Mammary epithelial cell (primary cell): ENCODE measurements at places on chromosomes 2 and 18. TPM values are rescaled to one million over a fixed set of nuclear protein-coding genes. Genes with fewer than 3 reads are reported as not detected.

The ONECUT2 gene
- total RNA-seq = under 0.01 TPM

The HSPD1 gene
- total RNA-seq = 350 and 539 TPM in 2 replicates

The POTEI gene
- 0.17 TPM for total RNA-seq

The SLC66A3 gene
- 15.3 and 16.1 TPM in 2 replicates for total RNA-seq

The PID1 gene
- total RNA-seq = 1.2 TPM

The NEURL3 gene
- total RNA-seq = not detected in 2 replicates

The DAPL1 gene
- total RNA-seq = 1.2 TPM

The ERBB4 gene
- total RNA-seq = not detected in 2 replicates

The SALL3 gene
- not detected in 2 replicates for total RNA-seq

The CABLES1 gene
- 2.8 TPM for total RNA-seq

The UGT1A10 gene
- not detected in 2 replicates for total RNA-seq

The TMEM163 gene
- not detected in 2 replicates for total RNA-seq

The HJURP gene
- total RNA-seq = 10.3 and 43.5 TPM in 2 replicates

The MCM6 gene
- total RNA-seq = 9.7 and 39.0 TPM in 2 replicates

The SLC23A3 gene
- total RNA-seq = 2.5 TPM

The SLC1A4 gene
- total RNA-seq = 41.8 TPM

The NOL4 gene
- 0.33 TPM for total RNA-seq

The CCDC93 gene
- total RNA-seq = 23.5 TPM

The SERPINB10 gene
- total RNA-seq = not detected in 2 replicates

The EGR4 gene
- total RNA-seq = not detected

The LOXHD1 gene
- total RNA-seq = not detected in 2 replicates

The TIA1 gene
- 53.0 TPM for total RNA-seq

The MTX2 gene
- total RNA-seq = 37.3 and 45.9 TPM in 2 replicates

The SKA1 gene
- 10.2 and 18.2 TPM in 2 replicates for total RNA-seq

The CNTNAP5 gene
- total RNA-seq = not detected

The OST4 gene
- 313 and 318 TPM in 2 replicates for total RNA-seq

The TRMT61B gene
- 13.7 TPM for total RNA-seq

The UPP2 gene
- total RNA-seq = not detected in 2 replicates

The SLC19A3 gene
- 0.83 TPM for total RNA-seq

The CLEC4F gene
- not detected in 2 replicates for total RNA-seq

The SERPINB4 gene
- 0.35 TPM in 1 of 2 replicates, not detected in the other for total RNA-seq

The GREB1 gene
- 2.2 TPM for total RNA-seq

The CELF4 gene
- total RNA-seq = 0.67 TPM

The TSPYL6 gene
- total RNA-seq = not detected

The ST6GAL2 gene
- total RNA-seq = not detected in 2 replicates

The POTEF gene
- 0.13 and 0.14 TPM in 2 replicates for total RNA-seq

The AOX1 gene
- total RNA-seq = 75.3 TPM

The ADD2 gene
- total RNA-seq = not detected in 2 replicates

The ACTR1B gene
- 53.6 and 56.4 TPM in 2 replicates for total RNA-seq

The OTOF gene
- not detected in 2 replicates for total RNA-seq

The POLE4 gene
- total RNA-seq = 10.8 TPM

The RAMP1 gene
- total RNA-seq = not detected in 2 replicates

The FLACC1 gene
- total RNA-seq = 0.33 TPM

The RND3 gene
- total RNA-seq = 178 and 446 TPM in 2 replicates

The TMEM131 gene
- total RNA-seq = 66.2 TPM

The PDE1A gene
- total RNA-seq = 0.69 TPM in 1 of 2 replicates, not detected in the other

The CCDC74B gene
- total RNA-seq = 2.7 TPM

The CIB4 gene
- not detected in 2 replicates for total RNA-seq

The SKOR2 gene
- not detected for total RNA-seq
